ENCODE measurements at places on chromosomes 16 and 17. TPM values are rescaled to one million over a fixed set of nuclear protein-coding genes. Genes with fewer than 3 reads are reported as not detected.

Gene ADAM11
- not detected for polyA plus RNA-seq

Gene MYH1
- polyA plus RNA-seq = 2.0 TPM

Gene TBX2
- polyA plus RNA-seq = 21.8 TPM

Gene KCNJ18
- polyA plus RNA-seq = not detected

Gene ALOXE3
- polyA plus RNA-seq = not detected
